Activated gamma-delta T cell treated with Interleukin-2 at 50 U/mL for 16 hours (primary cell): ENCODE measurements at places on chromosomes 2 and 18.

DNA sequence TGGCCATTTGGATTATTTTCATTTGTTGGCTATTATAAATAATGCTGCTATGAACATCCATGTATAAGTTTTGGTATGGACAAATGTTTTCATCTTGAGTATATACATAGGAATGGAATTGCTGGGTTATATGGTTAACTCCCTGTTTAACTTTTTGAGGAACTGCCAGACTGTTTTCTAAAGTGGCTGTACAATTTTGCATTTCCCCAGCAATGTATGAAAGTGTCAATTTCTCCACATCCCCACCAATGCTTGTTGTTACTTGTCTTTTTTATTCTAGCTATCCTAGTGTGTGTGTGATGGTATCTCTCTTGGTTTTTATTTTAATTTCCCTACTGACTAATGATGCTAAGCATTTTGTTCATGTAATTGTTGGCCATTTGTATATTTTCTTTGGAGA lies 90.6 kb upstream of the CYP26B1 start:
- no peak for DNase-seq

DNA sequence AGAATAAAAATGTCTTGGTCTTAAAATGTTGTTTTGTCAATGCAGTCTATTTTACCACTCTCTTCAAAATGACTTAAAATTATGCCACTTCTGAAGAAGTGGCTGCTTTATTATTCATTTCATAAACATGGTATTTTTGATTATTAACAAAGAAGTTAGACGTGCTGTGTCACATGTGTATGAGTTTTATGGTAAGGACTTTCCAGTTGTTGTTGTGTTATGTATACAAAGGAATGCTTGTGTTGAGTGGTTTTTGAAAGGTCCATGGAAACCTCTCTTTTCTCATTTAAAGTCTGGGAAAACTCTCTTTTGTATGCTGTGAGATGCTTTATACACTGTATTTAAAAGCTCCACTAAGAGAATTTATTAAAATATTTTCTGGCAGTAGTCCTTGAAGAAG lies 116.2 kb downstream of the MTCL1 start:
- DNase-seq = no peak

- DNase-seq = no peak
Measured at GRCh38 chr18:71075147-71075546, 786.3 kb downstream of the SOCS6 start.

DNA sequence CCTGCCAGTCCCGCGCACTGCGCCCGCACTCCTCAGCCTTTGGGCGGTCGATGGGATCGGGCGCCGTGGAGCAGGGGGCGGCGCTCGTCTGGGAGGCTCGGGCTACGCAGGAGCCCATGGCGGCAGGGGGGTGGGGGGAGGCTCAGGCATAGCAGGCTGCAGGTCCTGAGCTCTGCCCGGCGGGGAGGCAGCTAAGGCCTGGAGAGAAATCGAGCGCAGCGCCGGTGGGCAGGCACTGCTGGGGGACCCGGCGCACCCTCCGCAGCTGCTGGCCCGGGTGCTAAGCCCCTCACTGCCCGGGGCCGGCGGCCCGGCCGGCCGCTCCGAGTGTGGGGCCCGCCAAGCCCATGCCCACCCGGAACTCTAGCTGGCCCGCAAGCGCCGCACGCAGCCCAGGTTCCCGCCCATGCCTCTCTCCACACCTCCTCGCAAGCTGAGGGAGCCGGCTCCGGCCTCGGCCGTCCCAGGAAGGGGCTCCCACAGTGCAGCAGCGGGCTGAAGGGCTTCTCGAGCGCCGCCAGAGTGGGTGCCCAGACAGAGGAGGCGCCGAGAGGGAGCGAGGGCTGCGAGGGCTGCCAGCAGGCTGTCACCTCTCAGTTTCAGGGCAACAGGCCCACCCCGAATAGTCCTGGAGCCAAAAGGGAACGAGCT lies 74.1 kb downstream of the PSMG2 start:
- no peak for DNase-seq

- DNase-seq = no peak
Measured at GRCh38 chr2:169422120-169422519, 57.2 kb upstream of the BBS5 start.

- no peak for DNase-seq
Measured at GRCh38 chr18:5503740-5504139, 40.1 kb downstream of the EPB41L3 start.

DNA sequence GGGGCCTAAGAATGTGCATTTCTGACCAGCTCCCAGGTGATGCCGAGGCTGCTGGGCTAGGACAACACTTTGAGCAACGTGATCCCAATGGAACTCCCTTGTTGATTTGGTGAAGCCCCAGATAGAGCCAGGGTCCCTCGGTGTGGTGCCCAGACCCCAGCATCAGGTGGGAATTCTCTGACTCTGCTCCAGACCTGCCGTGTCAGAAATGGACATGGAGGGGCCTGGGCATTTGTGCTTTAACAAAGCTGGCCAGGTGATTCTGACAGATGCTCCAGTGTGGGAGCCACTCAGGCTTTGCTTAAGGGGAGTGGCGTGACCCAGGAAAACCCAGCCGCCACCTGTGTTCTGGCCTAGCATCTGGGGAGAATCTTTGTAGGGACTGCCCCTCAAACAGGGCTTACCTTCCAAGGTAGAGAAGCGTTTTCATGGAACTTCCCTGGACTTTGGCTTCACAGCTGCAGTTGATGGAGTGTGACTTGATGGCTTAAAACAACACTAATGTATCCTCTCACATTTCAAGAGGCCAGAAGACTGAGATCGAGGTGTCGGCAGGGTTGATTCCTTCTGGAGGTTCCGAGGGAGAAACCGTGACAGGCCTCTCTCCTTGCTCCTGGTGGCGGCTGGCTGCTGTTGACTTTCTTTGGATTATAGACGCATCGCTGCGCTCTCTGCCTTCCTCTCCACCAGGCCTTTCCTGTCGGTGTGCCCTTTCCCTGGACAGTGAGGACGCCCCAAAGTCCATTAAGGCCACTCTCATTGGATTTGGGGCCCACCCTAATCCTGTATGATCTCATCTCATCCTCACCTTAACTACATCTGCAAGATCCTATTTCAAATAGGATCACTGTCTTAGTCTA lies 57.0 kb upstream of the HDAC4 start:
- DNase-seq = no peak

- no peak for DNase-seq
Measured at GRCh38 chr2:32810909-32811495, 135.8 kb upstream of the LTBP1 start.

DNA sequence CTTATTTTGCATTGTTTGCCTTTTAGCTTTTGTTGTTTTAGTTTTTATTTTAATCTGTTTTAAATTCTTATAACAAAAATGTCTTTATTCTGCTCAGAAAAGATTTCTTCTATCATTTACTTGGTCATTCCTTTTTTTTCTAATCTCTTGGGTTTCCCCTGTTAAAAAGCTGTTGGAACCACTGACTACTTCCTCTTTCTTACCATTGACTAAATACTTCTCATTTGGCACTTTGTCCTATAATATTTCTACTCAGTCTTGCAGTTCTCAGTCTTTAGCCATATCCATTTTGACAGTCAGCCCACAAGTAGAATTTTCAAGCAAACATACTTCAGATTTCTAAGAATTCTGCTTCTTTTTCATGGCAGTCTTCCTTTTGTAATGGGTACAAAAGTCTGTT lies 567.2 kb downstream of the SATB2 start:
- DNase-seq = no peak

DNA sequence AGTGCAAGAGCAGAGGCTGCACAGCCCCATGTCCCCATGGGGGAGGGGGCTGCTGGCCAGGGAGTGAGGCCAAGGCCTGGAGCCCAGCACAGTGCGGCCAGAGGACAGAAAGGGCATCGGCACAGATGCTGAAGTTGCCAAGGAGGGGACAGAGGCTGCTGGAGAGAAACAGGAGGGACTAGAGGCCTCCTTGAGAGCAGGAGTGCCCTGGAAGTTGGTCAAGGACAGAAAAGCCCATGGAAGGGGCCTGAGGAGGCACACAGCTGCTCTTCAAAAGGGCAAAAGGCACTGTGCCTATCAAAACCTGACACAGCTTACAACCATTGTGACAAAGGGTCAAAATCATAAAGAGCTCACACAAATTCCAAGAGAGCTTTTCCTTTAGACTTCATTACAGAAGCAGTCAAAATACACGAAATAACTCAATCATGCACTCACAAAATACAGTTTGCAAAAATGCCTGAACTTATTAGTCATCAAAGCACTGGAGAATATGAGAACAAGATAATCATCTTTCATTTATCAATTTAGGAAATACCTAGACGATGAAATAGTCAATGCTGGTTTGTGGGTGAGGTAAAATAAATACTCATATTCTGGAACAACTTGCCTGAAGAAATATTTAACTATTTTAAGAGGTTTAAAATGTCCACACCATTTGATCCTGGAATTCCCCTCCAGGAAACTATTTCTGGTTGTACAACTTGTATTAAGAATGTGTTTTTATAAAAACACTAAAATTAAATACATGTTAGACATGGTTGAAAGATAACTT lies 79.6 kb downstream of the USP40 start:
- DNase-seq = no peak

- DNase-seq = no peak
Measured at GRCh38 chr2:557635-558301, 119.4 kb downstream of the TMEM18 start.

GRCh38 chr2:211611061-211611518 lies 927.5 kb downstream of the ERBB4 start:
- no peak for DNase-seq

DNA sequence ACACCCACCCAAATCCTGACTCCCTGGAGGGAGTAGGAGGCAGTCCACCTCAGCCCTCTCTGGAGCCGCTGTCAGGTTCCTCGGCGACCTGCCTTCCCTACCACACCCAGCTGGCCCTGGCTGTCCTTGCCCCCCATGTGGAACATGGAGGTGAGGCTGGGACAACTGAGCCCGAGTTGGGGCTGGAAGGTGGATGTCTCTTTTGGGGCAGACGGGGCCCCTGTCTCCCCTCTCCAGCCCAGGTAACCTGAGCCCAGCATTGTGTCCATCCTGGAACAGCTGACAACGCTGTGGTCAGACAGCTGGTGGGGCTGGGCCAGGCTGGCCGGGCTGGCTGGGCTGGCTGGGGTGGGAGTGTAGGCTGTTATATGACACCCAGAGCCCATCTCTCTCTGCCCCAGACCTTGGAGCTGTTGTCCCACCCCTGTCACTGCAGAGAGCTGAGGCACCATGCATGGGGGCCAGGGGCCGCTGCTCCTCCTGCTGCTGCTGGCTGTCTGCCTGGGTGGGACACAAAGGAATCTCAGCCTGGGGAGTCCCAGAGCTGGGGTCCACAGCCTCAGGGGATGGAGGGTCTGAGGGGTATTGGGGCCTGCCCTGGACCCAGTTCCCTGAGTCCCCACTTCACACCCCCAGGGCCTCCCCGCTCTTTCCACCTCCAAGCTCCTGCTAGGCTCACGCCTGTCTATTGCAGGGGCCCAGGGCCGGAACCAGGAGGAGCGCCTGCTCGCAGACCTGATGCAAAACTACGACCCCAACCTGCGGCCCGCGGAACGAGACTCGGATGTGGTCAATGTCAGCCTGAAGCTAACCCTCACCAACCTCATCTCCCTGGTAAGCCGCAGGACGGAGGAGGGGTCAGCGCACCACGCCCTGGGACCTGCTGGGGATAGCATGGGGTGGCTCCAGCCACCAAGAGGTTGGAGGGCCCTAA lies at the start of gene CHRNG:
Gene CHRNG, plus strand, starts transcription at position 395 of the 934 bp plus-strand sequence. Its CDS starts 56 bp downstream, at position 451.
- no peak for DNase-seq

DNA sequence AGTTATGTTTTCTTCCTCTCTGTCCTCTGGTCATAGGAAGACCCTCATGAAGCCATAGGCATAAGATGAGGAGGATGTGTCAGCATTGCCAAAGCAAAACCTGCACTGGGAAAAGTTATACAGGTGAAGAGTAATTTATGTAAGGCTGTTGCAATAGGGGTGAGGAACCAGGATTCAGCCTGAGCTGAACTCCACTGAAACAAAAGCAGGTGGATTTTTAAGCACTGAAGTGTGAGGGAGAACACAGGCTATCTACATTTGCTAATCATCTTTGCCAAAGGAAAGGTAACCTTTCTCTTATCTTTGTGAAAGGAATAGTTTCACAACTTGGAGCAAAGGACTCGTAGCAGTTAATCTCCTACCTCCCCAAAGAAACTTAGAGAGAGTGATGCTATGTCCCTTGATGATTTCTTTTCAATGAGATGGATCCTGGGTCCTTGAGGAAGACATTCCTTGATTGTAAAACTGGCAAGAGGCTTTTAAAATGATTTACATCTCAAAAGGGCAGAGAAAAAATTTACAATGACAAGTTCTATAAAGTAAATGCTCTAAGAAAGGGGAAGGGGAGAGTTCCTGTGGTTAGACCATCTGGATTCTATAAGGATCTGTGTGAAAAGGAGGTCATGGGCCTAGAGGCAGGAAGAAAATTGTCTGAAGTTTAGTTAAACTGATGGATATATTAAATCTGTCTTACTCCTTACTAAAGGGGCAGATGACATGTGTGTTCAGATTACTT lies 385.4 kb upstream of the CDH7 start:
- no peak for DNase-seq

- no peak for DNase-seq
Measured at GRCh38 chr18:59787998-59788790, 91.0 kb upstream of the CCBE1 start.

GRCh38 chr2:241007880-241008710 lies 9.7 kb downstream of the SNED1 start:
- no peak for DNase-seq

- no peak for DNase-seq
Measured at GRCh38 chr2:130736487-130736886, 7.6 kb downstream of the GPR148 start.

DNA sequence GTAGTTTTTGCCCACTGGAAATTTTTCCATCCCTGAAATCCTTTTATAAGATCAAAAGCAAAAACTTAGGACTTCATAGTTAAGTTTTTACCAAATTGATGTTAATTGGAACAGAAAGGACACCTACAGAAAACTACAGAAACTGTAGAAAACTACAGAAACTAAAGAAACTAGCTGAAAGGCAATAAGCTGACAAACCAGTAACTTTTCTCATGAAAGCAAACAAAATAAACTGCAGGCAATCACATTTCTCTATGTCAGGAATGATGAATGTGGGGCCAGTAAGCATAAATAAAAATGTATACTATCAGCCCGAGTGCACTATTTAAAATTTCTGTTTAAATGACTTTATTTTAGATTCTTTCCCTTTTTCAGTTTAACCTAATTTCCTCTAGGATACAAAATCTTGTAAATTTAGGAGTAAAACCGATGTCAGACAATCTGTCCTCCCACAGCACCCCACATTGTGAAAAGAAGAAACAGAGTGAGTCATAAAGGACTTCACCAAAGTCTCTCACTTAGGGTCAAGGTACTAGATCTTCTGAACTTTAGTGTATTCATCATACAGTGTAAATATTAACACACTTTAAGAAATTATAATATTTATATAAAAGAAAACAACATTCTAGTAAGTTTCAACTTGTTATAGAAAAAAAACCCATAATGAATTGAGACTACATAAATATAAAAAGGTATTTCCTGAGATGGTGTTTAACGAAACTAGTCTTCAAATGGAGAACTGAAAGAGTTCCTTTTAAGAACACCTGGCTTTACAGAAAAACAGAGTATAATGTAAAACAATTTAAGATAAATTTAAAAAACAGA lies 46.6 kb downstream of the USP40 start:
- no peak for DNase-seq

DNA sequence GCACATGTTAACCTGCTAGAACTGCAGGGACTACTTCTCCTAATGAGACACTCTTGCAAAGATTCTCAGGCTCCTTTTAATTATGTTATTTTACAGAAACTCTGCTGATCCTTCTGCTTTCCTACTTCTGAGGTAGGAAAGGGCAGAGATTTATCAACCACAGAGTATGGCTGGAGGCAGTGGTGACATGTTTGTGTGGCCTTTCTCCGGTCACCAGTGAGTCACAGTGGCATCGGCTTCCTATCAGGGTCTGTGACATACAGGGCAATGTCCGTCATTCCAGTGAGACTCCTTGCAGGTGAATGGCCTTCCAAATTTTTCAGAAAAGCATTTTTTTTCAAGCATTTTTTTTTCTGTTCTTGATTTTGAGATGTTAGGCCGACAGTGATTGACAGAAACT lies 180.7 kb upstream of the LYPD1 start:
- DNase-seq = no peak
